Activated naive CD8-positive, alpha-beta T cell treated with anti-CD3 and anti-CD28 coated beads, Interleukin-2, amount 50 U/mL, for 24 hours (primary cell): ENCODE measurements at places on chromosomes 4 and X.
A peak's percentile ranks its signal among the peaks of the same experiment; 100 is the strongest.

GRCh38 chr4:21795091-21795490 is 153.5 kb downstream of the KCNIP4 start:
- DNase-seq, result no peak

- no peak for DNase-seq
Measured at GRCh38 chr4:123345137-123345934, 51.3 kb upstream of the SPRY1 start.

GRCh38 chr4:70927502-70928137 is 25.5 kb downstream of the MOB1B start:
- peak; percentile 16 for DNase-seq

- DNase-seq, result peak; percentile 19
Measured at GRCh38 chrX:101595739-101596419, 21.9 kb downstream of the ARMCX6 start.

DNA sequence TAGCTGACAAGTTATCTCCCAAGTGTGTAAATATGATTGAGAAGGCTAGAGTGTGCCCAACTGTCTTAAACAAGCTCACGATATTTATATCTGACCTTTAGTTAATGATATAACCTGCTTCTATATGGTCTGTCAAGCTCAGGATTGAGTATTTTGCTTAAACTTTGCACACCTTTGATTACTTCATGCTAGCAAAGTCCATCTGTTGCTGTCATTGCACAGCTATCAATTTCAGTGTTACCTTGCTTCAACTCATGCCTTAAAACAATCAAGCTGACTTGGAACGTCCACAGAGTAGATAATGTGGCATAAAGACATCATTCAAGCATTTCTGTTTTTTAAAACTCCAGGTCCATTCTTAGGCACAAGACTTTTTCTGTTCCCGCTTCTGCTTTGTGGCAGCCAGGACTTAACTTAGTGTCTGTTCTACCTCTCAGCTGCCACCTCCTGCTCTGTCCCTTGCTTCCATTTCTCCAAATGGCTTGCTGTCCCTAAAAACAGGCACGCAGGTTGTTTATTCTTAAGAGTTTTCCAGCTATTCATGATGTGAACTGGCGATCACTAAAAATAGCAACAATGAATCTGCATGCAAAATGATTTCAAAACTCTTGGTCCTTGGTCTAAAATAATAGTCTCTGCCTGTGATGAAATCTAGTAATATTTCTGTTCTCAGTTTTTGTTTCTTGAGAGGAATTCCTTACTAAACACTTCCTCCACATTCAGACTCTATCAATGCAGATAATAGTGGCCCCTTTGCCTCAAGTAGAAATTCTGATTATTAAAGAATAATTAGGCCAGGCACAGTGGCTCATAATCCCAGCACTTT is 16.3 kb upstream of the NEIL3 start:
- no peak for DNase-seq

GRCh38 chr4:2402048-2402842 is 16.2 kb downstream of the ZFYVE28 start:
- DNase-seq, result no peak

DNA sequence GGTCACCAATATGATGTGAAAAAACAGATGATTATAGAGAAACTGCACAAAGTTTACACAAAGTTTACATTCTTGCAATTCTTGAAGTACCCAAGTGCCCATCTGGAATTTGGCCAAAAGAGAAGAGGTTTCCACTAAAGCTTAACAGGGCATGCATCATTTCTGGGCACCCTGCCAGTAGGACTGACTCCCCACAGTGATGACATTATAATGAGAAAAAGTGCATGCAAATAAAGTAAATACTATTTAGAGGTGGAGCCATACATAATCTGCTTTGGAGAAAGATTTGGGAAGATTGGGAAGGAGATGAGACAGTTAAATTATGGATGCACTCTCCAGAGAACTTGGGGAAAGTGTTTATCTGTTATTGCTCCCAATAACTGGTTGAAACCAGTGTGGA is 93.7 kb upstream of the TRPC3 start:
- peak; percentile 2 for DNase-seq

DNA sequence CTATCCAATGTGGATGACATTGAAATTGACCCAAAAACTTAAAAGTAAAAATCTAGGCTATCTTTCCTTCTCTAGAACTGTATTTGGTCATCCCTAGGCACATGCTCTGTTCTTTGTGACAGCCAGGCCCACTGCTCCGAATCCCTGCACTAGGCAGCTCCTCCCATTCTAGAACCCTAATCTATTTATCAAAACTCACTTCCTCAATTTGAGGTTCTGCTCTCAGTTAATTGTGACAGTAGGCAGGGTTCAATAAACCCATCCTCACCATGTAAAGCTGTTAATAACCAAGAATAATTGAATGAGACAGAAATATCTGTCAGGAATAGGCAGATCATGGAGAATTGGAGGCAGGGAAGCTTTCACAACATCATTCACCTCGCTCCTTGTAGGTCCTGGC is 51.9 kb upstream of the IRF2 start:
- DNase-seq, result no peak

DNA sequence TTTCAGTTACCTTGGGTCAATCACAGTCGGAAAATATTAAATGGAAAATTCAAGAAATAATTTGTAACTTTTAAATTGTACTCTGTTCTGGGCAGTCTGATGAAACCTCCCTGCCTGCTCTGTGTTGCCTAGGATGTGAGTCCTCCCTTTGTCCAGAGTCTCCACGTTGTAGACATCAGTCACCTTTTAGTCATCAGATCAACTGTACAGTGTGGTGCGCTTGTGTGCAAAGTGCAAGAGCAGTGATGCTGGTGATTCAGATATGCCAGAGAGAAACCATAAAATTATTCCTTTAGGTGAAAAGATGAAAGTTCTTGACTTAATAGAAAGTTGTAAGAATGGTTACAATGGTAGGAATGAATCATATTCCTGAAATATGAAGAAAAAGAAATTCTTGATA is 1.4 kb downstream of the SPATA4 start:
- peak; percentile 40 for DNase-seq

DNA sequence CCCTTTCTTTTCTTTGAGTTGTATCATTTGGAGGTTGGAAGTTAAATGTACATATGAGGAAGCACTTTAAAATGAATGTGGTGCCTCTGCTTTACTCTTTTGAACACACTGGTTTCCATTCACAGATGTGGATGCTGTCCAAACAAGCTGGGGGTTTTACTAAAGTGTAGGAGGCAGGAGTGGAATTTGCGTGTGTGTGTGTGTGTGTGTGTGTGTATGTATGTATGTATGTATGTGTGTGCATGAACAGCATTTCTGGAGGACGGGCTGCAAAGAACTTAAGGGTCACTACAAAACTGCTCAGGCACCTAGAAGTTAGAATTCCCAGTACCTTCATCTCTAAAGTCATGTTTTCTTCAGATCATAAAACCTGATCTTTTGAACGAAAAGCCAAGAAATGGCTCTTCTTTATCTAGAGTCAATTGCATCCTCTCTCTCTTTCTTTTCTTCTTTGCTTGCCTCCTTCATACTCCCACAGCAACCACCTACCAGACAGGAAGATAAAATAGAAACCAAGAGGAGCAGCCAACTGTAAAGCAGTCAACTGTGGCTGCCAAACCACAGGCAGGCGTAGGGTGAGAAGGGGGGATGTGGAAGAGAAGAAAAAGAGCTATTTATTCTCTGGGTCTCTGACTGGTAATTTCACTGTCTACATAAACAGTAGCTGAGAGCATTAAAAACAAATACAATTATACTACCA is 177.0 kb upstream of the RASGEF1B start:
- peak; percentile 41 for DNase-seq

- DNase-seq, result no peak
Measured at GRCh38 chr4:143084566-143084965, 100.2 kb upstream of the USP38 start.

DNA sequence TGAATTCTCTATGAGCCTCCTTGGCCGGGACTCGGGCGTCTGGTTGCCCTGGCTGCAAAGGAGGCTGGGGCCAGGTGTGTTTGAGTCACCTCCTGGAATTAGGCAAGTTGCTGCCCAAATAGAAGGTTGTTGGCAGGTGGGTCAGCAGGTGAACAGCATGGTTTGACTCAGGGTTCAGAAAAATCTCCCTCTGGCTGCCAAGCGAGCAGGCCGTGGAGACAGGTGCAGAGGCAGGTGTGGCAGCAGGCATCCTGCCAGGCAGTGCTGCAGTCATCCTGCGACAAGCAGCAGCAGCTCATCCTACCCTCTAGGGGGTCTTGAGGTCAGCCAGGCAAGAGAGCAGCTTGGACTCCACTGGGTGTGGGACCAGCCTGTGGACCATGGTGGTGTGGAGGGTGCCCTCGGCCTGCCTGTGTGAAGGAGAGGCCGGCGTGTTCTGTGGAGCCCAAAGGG is 8.2 kb downstream of the MSANTD1 start:
- no peak for DNase-seq

DNA sequence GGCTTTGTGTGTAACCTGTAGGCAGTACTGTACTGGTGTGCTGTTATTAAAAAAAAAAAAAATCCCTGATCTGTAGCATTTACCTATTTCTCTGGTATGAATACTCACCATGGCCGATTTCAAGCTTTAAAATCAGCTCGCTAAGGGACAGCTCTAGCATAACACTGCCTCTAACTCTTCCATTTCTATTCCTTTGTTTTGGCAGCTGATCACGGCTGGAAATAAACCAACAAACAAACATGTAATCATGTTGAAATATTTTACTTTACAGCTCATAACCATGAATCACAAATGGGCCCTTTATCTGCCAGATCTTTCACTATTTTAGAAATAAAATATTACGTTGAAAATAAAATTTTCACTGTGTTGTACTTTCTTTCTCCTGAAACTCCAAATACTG is 60.5 kb upstream of the IL15 start:
- DNase-seq, result no peak

- DNase-seq, result no peak
Measured at GRCh38 chr4:83025563-83025962, 9.4 kb upstream of the COPS4 start.
